HFFc6 (cell line): ENCODE measurements at places on chromosomes 3 and 15. TPM values are rescaled to one million over a fixed set of nuclear protein-coding genes. Genes with fewer than 3 reads are reported as not detected.

The RAD18 gene
- total RNA-seq = 26.3 to 34.0 TPM (median 32.4 TPM) in 3 replicates

DNA sequence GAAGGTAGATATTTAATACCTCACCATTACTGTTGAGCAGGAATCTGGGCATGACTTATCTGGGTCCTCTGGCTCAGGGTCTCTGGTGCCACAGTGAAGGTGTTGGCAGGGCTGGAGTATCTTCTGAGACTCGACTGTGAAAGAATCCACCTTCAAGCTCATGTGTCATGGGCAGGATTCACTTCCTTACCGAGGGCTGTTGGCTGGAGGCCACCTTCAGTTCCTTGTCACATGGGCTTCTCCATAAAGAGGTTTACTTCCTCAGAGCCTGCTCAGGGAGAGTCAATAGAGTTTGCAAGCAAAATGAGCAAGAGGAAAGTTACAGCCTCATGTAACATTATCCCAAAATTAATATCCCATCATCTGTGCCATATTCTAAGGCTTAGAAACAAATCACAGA, 459.5 kb downstream of the NR2F2 start:
- no peak for DNase-seq

GRCh38 chr3:66812136-66812535, 186.0 kb upstream of the KBTBD8 start:
- peak; percentile 8 for DNase-seq

DNA sequence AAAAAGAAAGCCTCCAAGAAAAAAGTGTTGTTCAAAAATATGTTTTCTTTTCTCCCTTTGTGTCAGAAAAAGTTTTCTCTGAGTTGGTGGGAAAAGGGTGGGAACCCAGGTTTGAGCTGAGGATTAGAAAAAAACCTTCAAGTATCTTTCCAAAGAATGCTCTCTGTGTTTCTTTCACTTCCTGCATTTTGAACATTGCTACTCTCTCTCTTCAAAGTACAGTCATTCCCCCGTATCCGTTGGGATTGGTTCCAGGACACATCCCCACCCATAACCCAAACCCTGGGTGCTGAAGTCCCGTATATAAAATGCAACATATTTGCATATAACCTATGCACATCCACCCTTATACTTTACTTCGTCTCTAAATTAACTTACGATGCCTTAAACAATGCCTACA, 139.6 kb downstream of the TMCO5A start:
- no peak for DNase-seq
